ENCODE measurements at places on chromosomes 3 and 15. TPM values are rescaled to one million over a fixed set of nuclear protein-coding genes. Genes with fewer than 3 reads are reported as not detected.

DNA sequence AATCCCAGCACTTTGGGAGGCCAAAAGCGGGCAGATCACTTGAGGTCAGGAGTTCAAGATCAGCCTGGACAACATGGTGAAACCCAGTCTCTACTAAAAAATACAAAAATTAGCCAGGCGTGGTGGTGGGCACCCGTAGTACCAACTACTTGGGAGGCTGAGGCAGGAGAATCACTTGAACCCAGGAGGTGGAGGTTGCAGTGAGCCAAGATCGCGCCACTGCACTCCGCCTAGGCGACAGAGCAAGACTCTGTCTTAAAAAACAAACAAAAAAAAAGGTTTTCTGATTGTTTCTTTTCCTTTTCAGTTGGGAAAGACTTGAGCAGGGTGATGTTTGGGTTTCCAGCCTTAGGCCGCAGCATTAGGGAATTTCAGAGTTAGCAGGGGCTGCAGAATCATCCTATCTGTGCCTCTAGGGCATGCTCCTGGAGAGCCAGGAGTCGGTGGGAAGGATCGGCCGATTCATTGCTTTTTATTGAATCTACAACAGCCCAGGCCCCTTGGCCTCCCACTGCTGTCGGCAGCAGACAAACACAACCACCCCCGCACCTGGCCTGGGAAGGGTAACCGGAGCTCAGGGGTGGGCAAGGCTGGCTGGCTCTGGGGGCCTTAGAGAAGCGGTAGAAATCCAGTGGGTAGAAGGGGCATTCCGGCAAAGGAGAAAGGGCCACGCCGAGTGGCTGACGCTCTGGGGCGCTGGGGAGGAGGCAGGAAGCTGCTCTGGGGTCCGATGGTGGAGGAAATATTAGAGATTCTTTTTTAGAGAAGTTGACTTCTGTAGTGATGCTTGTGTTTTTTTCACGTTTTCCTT lies 6.3 kb downstream of the CHAC1 start:
- DNase-seq: no peak

DNA sequence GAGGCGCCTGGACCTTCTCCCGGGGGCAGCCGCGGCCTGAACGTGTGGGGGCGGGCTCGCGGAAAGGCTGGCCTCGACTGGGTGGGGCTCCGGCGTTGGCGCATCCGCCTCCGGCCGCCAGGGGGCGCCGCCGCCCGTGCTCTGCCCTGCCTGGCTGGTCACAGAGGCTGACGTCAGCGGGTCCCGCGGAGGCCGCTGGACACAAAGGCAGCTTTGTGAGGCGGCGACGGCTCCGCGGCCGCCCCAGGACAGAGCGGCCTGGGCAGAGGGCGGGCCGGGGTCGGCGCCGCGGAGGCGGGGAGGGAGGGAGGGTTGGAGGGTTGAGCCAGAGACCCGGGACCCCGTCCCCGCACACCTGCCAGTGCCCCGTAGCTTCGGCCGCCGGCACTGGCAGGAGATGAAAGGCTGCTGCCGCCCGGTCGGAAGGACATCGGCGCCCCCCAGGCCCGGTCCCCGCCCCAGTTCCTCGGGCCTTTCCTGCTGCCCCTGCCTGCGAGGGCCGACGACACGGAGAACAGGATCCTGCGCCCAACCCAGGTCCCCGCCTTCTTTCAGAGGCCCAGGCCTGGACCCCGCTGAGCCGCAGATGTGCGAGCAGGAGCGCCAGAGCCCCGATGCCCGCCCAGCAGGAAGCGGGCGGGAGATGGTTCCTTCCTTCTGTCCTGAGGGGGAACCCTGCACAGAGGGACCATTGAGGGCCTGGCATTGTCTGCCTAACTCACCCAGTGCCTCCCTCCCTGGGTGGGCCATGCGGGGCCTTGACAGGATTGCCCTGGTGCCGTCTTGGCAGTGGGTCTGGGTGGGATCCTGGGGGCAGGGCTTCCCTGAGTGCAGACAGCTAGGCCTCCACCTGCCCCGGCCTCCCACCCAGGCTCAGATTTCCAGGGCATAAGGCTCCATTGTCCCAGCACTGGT lies 8.7 kb upstream of the SEMA3B start:
- peak; percentile 92 for DNase-seq

The SPINK8 gene
- not detected for total RNA-seq

- DNase-seq: no peak
These were observed 172.0 kb downstream of the TCF12 start for GRCh38 chr15:57090496-57090859.

- no peak for DNase-seq
These were observed 429.2 kb upstream of the NR2F2 start for GRCh38 chr15:95901271-95901670.

DNA sequence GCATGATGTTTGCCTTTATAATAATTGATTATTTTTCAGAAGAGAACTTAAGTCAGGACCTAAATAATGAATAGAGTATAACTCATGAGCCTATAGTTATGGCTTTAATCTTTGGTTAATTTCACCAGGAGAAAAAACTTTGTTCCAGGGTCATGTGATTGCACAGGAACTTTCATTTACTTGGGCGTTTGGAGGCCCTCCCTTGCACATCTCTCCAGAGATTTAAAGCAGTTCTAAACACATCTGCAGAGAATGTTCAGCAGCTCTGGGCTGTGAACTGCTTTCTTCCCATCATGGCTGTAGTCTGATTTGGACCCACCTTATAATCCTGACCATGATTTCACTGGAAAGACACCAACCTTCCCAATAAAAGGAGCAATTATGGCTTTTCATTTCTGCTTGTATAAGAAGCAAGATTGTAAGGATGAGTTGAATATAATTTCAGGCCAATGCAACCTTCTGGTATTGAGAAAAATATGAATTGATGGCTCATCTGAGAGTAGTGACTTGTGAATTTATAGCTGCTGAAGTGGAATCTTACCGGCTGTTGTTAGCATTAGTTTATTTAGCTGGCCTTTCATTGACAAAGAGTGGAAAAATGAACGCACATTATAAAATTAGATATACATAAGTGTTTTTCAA lies 80.9 kb upstream of the PRTG start:
- no peak for DNase-seq

GRCh38 chr3:119219069-119219468 lies 21.6 kb downstream of the B4GALT4 start:
- DNase-seq: no peak

GRCh38 chr3:160999274-160999673 lies 105.9 kb downstream of the B3GALNT1 start:
- DNase-seq: no peak

DNA sequence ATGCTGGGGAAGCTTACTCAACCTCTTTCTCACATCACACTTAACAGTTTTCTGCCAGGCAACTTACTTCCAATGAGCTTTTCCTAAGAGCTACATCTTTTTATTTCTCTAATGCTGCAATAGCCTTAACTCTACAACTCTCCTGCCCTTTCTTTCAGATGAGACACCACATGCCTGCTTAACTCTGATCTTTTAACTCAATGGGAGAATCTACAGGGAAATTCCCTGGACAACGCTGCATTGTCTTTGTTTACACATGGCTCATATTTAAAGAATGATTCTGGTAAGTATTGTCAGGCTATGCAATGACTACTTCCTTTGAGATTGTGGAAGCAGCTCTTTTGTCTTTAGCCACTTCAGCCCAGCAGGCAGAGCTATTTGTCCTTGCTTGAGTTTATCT lies 353.1 kb upstream of the BCHE start:
- no peak for DNase-seq

GRCh38 chr3:27449530-27450150 lies 34.5 kb downstream of the SLC4A7 start:
- DNase-seq: no peak

The LYZL4 gene
- not detected for total RNA-seq

- no peak for DNase-seq
These were observed 131.6 kb upstream of the P2RY1 start for GRCh38 chr3:152703245-152703890.

DNA sequence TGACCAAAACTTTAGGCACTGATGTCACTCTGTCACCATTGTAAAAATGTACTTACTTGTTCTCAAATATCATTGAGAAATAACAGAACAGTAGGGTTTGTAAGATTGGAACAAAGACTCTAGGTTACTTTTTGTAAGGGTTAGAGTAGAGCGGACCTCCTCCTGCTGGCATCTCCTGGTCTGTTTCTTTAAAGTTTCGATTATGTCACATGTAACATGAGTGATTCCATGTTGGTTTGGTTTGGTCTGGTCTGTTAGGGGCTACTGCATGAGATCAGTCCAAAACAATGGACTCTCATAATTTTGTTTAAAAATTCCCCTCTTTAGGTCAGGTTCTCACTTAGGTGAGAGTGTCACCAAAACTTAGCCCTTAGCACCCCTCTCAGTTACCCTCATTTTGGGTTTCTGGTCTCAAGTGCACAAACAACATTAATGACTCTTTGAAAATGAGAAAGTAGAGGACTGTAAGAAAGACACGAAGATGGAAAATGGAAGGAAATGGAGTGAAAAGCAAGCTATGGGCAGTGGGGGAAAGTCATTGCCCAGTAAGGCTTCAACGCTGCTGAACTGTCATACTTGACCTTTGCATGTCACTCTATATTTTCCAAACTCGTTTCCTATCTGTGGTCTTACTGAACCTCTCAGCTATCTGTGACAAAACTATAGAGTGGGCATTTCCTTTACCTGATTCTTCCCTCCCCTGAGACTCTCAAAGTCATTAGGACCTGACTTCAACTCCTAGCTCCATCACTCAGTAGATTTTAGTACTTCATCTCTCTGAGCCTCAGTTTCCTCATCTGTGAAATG lies 52.7 kb downstream of the LDHAL6B start:
- no peak for DNase-seq

DNA sequence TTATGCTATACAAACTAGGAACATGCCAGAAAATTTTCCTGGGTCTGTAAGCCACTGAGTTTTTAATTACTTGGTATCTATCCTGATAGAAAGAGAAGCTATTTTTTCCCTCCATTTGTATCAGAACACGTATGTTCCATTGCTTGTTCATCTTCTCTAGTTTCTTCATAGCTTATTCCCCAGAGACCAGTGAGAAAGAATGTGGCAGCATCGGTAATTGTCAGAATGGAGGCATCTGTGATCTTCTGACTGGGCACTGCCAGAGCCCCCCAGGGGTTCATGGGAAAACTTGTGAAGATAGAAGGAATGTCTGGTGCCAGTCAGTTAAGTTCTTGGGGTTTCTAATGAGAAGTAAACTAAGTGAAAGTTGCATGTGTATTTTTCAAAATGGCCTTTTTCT lies 720.2 kb upstream of the GOLIM4 start:
- DNase-seq: no peak

DNA sequence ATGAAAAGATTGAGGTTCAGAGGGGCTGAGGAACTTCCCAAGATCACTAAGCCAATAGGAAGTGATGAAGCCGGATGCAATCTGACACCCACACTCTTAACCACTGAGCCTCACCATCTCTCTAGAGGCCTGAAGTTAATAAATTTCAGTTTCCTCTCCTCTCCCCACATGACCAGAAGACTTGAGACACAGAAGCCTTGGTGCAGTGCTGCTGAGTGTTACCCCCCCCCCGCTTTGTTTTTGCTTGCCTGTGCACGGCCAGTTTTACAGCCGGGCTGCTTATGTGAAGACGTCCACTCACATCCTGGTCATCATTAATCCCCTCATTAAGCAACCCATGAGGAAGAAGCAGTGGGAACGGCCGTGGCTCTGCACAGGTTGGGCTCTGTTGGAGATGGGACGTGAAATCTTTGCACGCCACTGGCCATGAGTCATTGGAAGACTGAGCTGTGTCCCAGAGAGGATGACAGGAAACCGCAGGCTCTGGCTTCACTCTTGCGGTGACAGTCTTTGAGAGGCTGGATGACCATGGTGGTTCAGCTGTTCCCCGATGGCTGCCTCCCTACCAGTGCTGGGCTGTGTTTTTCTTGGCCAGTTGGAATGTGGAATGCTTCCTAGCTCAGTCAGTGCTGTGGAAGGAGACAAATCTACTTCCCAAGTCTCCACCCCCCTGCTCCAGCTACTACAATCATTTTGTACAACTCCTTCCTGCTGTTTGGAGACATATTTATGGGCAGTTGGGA lies 232.6 kb upstream of the LRTM1 start:
- DNase-seq: no peak

GRCh38 chr15:95281470-95281869 lies 1049.0 kb upstream of the NR2F2 start:
- DNase-seq: no peak

DNA sequence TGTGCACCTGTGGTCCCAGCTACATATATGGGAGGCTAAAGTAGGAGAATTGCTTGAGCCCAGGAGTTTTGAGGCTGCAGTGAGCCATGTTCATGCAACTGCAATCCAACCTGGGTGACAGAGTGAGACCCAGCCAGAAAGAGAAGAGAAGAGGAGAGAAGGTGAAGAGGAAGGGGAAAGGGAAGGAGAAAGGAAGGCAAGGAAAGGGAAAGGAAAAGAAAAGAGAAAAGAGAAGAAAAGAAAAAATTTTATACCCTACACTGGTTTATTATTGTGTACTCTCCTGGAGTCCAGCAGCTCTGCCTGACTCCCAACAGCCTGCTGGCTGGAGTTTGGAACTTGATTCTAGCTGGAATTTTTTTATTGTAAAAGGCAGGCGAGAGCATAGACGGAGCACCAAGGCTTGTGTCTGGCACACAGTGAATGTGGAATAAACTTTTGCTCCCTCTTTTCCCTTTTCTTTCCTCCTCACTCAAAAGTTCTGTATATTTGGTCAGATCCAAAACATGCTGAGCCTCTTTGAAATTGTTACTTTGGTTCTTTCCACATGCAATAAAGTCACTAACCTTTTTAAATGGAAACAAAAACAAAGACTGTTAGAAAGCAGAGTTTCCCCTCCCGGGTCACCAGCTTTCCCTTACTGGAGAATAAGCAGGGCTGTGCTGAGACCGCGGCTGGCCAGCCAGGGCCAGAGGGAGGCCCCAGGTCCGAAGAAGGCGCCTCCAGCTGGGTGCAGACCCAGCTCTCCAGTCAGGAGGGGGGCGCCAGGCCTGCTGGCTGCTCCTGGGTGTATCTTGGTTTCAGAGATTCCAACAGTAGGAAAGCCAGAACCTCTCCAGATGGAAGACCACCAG lies 9.9 kb downstream of the THSD4 start:
- DNase-seq: no peak

The ETFA gene
- total RNA-seq: 90.9 TPM

- DNase-seq: no peak
These were observed 44.9 kb upstream of the B3GALNT1 start for GRCh38 chr3:161150001-161150525.

DNA sequence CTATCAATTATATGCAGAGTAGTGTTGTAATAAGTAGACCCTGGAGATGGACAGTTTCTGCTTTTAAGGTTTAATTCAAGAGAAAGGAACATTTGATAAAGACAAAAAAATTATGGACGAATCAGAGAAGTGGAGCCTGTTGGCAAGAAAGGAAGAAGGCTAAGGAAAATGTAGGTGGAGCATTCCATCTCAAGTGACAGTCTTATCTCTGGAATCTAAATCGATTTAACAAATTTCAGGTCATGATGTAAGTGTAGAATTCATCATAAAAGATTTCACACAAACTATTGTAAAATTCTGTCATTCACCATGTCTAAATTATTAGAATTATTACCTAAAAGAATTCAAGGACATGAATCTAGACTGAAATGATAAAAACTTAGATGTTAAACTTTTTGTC lies 36.3 kb downstream of the TSC22D2 start:
- no peak for DNase-seq

The KCNMB2 gene
- 0.51 TPM for total RNA-seq

DNA sequence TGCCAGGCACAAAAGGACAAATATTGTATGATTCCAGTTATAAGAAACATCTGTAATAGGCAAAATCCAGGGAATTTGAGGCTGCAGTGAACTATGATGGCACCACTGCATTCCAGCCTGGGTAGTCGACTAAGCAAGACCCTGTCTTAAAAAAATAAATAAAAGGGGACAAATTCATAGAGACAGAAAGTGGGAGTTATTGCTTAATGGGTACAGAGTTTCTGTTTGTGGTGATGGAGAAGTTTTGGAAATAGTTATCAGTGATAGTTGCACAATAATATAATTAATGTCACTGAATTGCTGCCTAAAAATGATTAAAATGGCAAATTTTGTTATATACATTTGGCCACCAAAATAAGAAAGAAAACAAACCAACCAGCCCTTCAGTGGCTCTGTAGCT lies 27.6 kb upstream of the CNBP start:
- DNase-seq: no peak

The DGKG gene
- total RNA-seq: 10.8 TPM

Data from uterus (tissue), 4 donors.